Right lobe of liver (tissue), 6 donors: ENCODE measurements at places on chromosomes 6 and 20.
A peak's percentile ranks its signal among the peaks of the same experiment; 100 is the strongest.

DNA sequence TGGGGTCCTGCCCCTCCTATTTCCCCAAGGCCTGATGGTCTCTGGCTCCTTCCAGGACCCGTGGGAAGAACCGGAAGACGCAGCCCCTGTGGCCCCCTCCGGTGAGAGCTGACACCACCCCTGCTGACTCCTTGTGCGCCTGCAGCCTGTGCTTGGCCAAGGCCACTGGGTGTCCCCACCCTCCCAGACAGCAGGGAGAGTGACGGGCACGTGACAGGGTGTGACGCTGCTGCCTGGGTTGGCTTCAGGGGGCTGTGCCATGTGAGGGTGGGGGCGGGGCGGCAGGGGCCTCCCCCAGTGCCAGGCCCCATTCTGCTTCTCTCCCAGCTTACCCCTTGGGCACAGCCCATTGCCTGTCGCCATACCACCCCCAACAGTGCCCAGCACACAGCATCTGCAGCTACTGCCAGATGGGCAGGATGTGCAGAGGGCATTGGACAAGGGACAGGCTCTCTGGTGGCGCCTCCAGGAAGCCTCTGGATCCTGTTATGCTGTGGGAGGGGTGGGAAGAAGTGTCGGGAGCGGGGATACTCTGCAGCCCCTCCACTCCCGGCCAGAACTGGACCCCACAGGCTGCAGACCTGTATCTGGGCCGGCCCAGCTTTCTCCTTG lies 2.9 kb downstream of the BIRC7 start:
- no peak for DNase-seq

GRCh38 chr6:163945808-163946207 lies 531.3 kb downstream of the QKI start:
- DNase-seq: no peak

DNA sequence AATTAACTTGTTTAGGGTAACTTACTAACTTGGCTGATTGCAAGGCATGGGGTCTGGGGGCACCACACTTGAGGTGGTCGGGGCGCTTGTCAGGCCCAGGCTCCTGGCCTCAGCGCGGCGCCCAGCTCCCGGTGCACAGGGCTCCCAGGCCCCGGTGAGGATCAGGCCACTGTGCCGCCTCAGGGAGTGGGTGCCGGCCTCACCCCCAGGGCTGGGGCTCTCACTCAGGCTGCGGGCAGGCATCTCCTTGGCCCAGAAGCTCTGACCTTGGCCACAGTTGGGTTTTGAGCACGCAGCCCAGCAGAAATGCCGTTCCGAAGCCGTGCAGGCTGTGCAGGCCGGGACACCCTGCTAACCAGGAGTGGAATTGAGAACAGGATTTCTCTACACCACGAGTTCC lies 37.8 kb upstream of the BHLHE23 start:
- DNase-seq: peak; percentile 11

- DNase-seq: no peak
Observed at GRCh38 chr6:113359155-113360140, 497.7 kb upstream of the MARCKS start.

- no peak for DNase-seq
Observed at GRCh38 chr6:110322151-110322873, 35.8 kb downstream of the METTL24 start.

- no peak for DNase-seq
Observed at GRCh38 chr6:141969201-141969600, 163.5 kb upstream of the GJE1 start.

- DNase-seq: no peak
Observed at GRCh38 chr20:37190354-37191112, 11.2 kb upstream of the MROH8 start.

DNA sequence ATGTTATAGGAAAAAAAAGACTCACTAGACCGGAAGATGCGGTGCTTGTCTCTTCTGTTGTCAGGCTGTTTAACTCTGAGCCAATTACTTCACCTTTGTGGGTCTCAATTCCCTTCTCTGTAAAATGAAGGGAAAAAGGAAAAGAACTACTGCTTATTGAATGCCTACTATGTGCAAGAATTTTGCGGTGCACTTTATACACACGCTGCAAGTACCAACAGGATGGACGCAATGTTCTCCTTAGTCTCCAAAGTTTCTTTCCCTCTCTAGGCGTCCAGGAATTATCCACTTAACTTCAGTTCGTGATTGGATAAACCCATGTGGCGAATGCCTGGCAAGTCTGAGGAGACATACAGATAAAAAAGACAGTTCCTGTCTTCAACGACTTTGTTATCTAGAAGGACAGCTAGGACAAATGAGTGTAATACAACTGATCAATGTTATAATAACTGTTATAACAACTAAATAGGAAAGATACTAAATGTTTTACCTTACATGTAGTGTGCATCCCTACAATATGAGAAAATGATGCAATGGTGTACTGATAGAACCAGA lies 69.0 kb upstream of the JARID2 start:
- DNase-seq: no peak

GRCh38 chr6:28525496-28526039 lies at the start of gene GPX5:
GPX5 (plus strand) TSS chr6:28525881; CDS start chr6:28526014, 133 bp downstream.
- DNase-seq: no peak

DNA sequence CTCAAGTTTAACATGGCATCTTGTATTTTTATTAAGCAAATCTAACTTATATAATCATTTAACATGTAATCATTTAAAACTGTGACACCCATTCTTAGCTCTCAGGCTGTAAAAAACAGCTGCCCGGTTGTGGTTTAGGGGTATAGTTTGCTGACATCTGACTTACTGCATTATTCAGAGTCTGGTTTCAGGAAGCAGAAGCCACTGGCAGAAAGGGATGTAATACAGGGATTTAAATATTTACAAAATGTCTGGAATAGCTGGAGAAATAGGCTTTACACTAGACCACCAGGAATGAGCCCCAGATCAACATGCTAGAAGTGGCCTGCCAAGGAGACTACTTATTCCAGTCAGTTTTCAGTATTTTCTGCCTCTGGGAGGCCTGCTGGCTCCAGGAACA lies 421.1 kb downstream of the CD109 start:
- DNase-seq: no peak

- no peak for DNase-seq
Observed at GRCh38 chr6:71326611-71327010, 38.0 kb downstream of the OGFRL1 start.

GRCh38 chr20:39633689-39634088 lies 671.5 kb downstream of the DHX35 start:
- no peak for DNase-seq

- DNase-seq: no peak
Observed at GRCh38 chr6:106666282-106667021, 37.1 kb downstream of the QRSL1 start.

- no peak for DNase-seq
Observed at GRCh38 chr6:125480146-125480545, 178.4 kb upstream of the HDDC2 start.

GRCh38 chr20:18712131-18712530 lies 101.5 kb upstream of the SCP2D1 start:
- DNase-seq: no peak

DNA sequence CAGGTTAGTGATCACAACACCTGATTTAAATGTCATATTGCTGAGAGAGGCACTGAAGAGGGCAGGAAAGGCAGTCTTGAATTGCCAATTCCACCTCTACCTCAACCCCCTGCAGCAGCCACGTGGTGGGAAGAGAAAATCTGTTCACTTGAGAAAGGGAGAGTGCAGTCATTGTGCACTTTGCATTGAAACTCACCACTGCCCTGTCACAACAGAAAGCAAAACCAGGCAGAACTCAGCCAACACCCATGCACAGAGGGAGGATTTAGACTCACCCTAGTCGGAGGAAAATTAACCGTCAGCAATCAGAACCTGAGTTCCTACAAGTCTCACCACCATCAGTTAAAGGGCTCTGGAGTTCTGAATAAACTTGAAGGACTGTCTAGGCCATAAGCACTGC lies 1040.2 kb downstream of the HACE1 start:
- DNase-seq: no peak

DNA sequence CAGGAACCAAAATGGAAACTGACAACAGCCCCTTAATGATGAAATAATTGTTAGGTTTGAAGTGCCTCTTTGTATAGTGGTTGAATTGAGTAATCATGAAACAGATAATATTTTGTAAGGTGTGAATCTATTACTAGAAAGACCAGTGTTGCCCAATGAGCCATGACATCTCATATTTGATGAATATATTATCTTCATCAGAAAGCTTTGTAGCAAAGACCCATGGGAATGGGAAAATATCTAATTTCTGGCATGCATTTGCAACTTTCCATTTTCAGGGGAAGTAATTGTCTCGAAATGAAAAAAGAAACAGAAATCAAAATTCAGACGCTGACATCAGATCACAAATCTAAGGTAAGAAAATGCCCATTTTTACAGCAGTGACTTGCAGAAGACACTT lies 57.3 kb upstream of the LAMP5 start:
- no peak for DNase-seq

- no peak for DNase-seq
Observed at GRCh38 chr6:158531566-158531965, 28.3 kb upstream of the TMEM181 start.

- DNase-seq: no peak
Observed at GRCh38 chr6:145028144-145028818, 707.0 kb downstream of the EPM2A start.

GRCh38 chr6:161596807-161597520 lies 323.1 kb upstream of the AGPAT4 start:
- DNase-seq: no peak

DNA sequence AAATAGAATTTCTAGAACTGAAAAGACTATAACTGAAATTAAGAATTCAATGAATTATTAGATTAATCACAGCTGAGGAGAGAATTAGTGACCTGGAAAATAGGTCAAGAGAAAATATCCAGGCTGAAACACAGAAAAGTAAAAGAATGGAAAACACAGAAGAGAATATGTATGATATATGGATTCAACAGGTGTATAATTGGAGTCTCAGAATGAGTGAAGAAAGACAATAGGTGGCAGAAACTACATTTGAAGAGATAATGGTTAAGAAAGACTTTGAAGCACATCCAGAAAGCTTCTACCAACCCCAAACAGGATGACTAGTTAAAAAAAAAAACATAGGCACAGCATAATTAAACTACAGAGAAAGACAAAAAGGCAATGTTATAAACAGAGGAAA lies 196.2 kb upstream of the ASCC3 start:
- DNase-seq: no peak

DNA sequence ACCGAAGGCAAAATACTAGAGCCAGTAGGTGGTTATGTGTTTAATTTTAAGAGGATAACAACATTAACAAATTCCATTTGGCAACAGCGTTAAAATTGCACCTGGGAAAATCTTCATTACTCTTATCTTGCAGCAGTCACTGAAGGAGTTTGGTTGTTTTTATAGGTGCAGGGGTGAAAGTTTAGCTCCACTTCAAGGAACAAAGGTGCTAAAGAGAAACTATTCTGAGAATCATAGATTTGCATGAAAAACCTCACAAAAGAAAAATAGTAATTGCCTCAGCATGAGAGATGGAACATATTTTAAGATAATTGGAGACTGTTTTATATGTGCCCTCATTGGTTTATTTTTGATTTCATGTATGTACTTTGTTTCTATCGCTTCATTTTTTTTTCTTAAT lies 444.4 kb downstream of the UTRN start:
- DNase-seq: no peak

GRCh38 chr6:34947561-34947960 lies 58.5 kb downstream of the ANKS1A start:
- DNase-seq: no peak

GRCh38 chr6:140182821-140183220 lies 808.4 kb upstream of the CITED2 start:
- no peak for DNase-seq

- DNase-seq: no peak
Observed at GRCh38 chr20:54438166-54438565, 37.2 kb upstream of the DOK5 start.

DNA sequence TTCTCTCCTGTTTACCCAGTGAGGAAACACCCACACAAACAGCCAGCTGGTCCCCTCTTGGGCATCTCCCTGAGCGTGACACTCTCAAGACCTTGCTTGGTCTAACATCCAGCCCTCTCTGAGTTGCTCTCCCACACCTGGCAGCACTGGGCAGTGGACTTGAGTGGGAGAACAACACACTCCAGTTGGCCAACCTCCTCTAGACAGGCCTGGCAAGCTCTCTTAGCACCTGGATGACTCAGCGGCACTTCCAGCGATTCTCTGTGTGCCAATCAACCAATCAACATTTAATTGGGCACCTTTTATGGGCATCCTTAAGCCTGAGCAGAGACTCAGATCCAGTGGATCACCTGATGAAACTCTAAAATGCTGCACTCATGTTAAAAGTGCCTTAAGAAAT lies 76.6 kb upstream of the QKI start:
- DNase-seq: no peak

GRCh38 chr20:37695684-37696342 lies 2.0 kb downstream of the CTNNBL1 start:
- DNase-seq: no peak

- DNase-seq: no peak
Observed at GRCh38 chr6:6679633-6680032, 91.1 kb downstream of the LY86 start.

GRCh38 chr6:90530882-90531281 lies 56.0 kb downstream of the MAP3K7 start:
- DNase-seq: no peak

DNA sequence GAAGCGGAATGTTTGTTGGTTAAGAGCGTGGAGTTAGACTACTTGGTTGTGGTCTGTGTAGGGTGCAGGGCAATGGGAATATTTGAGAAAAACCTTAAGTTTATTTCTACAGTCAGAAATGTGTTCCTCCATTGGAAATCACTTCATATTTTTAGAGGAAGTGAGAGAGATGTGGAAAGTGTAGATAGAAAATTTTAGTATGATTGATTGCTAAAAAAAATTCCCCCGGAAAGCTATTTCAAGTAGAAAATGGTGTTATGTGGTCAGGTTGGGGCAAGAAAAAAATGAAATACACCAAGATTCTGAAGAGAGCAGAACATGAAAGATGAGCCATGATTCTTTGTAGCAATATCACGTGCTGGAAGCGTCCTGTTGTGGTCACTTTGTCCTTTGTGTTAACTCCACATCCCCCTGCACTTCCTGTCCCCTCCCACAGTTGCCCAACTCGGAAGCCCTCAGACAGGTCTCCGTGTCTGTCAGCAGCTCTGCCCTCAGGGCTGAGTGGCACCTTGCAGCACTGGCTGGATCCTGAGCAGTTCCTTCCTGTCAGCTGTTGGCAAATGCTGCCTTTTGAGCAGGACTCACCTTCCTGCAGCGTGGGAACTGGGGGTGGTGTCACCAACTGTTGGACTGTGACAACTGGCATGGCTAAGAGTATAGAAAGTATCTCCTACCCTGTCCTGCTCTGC lies 137.5 kb upstream of the SLC24A3 start:
- peak; percentile 24 for DNase-seq

GRCh38 chr6:80174900-80175572 lies 68.6 kb downstream of the BCKDHB start:
- no peak for DNase-seq
